ENCODE measurements at places on chromosomes 3 and 15.

GRCh38 chr3:35592589-35593295 is 46.6 kb upstream of the ARPP21 start:
- no peak for DNase-seq

GRCh38 chr3:149519912-149520311 is 45.4 kb downstream of the TM4SF4 start:
- no peak for DNase-seq

- DNase-seq, result no peak
Measured at GRCh38 chr3:5568451-5568850, 380.9 kb downstream of the EDEM1 start.

DNA sequence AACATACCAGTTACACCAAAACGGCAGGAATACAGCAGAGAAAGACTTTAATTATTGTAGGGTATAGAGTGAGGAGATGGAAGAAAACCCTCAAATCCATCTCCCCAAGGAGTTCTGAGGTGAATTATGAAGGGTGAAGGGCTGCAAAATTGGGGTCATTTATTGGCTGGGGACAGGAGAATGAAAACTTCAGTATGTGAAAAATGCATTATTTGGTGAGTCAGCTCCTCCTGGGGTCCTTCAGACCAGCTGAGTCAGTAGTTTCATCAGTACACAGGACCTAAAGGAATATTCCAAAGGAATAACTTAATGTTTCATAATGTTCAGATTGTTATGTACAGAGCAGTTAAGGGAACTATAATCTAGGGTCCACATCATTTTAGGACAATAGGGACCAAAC is 566.0 kb downstream of the GBE1 start:
- DNase-seq, result no peak

- no peak for DNase-seq
Measured at GRCh38 chr3:51945031-51945840, 3.1 kb downstream of the PARP3 start.

- no peak for DNase-seq
Measured at GRCh38 chr15:66815318-66815717, 113.3 kb downstream of the SMAD6 start.

- no peak for DNase-seq
Measured at GRCh38 chr3:72580246-72580756, 267.9 kb downstream of the SHQ1 start.

DNA sequence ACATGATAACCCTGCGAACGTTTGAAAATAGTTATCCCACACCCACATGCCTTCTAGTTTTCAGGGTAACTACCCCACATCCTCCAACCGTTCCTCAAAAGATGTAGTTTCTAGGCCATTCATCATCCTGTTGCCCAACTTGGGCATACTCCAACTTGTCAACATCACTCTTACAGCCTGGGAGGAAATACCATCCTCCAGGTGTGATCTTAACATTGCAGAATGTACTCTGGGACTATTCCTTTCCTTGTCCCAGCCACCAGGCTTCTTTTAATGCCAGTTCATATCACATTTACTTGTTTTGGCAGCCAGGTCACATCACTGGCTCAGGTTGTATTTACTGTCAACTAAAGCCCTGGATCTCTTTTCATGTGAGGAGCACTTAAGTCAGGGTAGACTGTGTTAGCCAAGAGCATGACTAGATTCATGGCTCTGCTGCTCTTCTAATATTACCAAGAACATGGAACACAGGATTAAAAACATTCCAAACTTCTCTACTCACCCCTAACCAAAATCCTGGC is 4.0 kb upstream of the DENND6A start:
- DNase-seq, result no peak

DNA sequence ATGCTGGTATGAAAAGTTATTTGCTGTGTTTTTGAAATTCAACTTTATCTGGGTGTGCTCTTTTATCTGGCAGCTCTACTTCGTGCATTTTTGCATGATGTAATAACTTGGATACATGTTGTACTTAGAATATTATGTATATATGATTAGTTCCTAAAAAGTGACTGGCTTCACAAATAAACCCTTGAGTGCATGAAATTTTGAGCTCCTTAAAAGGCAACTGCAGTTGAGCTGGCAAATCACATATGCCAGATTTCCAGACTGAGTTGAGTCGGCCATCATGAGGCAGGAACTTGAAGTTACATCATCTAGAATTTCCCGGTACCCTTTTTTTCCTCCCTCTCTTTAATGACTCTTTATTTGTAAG is 162.5 kb downstream of the FNDC3B start:
- DNase-seq, result no peak

DNA sequence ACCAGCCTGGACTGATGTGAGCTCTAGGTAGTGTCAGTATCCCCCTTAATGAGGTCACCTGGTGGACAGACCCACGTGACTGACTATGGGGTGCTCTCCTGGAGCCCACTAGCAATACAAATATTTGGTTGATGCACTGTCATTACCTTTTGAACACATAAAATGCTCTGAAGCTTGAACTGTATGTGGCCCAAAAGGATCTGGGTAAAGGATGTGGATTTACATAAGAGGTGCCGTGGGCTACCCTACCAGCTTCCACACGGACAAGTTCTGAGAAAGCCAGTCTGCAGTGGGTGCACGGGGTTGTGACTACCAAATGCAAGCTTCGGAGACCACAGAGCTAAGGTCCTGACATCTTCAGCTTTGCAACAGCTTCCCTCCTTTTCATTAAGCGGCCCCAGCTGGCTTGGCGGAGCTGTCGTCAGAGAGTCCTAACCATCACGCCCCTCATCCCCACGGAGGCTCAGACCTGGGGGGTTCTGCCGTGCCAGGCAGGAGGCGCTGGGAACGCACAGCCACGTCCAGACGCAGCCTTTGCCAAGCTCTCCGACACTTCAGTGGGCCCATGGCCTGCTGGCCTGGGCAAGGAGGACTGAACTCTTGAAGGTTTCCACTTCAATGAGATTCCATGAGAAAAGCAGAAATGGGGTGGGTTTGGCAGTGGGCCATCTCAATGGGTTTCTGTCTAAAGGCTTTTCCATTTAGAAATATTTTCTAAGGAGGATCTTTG is 228.3 kb downstream of the ADAMTS17 start:
- no peak for DNase-seq

- peak; percentile 40 for DNase-seq
Measured at GRCh38 chr3:45688194-45688881, 858 bp upstream of the SACM1L start.

- no peak for DNase-seq
Measured at GRCh38 chr3:138569090-138569489, 25.0 kb downstream of the CEP70 start.

GRCh38 chr15:31367021-31367729 is 40.5 kb downstream of the KLF13 start:
- DNase-seq, result no peak

GRCh38 chr3:72907131-72907711 is 19.4 kb downstream of the GXYLT2 start:
- DNase-seq, result no peak

DNA sequence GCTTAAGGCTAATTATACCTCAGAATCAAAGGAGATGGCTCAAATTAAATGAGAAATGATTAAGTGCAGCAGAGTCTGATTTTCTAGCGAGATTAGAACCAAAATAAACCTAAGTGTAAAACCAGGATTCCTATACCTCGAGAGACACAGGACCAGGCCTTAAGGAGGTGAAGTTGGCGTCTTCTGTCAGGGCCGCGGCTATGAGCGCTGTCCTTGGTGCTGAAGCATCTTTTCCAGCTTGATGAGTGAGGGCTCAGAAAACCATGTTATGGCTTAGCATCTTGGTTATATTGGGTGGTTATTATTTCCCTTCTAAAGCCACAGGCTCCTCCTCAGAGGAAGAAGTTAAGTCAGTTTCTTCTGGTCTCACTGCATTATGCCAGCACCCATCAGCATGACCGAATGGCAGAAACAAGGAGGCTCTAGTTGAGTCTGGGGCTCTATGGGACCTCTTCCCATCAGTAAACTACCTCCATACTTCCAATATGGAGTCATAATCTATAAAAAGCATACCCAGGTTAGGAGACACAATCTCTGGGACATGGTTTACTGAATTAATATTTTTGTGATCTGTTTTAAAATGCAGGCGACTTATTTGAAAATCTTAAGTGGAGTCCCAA is 120.1 kb upstream of the NMNAT3 start:
- peak; percentile 22 for DNase-seq

GRCh38 chr3:172749230-172749965 is 1.1 kb upstream of the ECT2 start:
- no peak for DNase-seq

DNA sequence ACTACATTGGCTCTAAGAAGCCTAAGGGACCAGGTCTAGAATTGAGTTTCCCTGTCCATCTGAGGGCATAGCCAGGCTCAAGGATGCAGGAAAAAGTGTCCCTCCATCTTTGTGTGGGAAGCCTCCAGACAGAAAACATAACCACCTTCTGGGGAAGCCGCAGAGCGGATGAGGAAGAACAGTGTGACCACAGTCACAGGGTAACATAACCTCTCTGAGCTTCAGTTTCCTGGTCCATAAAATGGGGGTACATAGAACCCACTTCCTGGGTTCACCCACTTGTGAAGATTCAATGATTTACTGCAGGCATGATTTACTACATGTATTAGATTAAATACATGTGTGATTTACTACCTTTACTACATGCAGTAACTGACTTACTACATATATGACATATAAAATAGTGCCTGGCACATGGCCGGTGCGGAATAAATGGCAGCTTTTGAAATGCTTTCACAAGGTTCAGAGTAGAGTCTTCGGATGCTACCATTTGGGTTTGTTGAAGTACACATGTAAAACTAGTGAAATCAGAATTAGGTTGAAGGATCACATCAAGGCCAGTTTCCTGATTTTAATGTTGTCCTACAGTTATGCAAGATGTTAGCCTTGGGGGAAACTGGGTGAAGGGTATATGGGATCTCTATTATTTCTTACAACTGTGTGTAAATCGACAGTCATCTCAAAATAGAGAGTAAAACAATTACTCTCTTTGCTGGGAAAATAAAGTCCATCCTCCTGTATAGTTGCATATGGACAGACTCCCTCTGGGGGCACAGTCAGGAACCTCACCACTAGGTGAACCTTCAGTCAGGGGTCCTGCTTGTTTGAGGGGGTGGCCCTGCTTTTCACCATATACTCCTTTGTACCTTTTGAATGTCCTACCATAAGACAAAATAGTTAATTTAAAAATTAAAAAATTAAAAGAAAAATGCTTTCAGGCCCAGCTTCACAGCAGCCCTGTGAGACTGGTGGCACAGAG is 86.0 kb downstream of the SEMA5B start:
- peak; percentile 39 for DNase-seq

- no peak for DNase-seq
Measured at GRCh38 chr15:88250826-88251225, 5.7 kb downstream of the NTRK3 start.

GRCh38 chr15:45499426-45499825 is 23.1 kb downstream of the SLC30A4 start:
- DNase-seq, result no peak

GRCh38 chr3:159233734-159234133 is 431.9 kb downstream of the MFSD1 start:
- DNase-seq, result no peak

DNA sequence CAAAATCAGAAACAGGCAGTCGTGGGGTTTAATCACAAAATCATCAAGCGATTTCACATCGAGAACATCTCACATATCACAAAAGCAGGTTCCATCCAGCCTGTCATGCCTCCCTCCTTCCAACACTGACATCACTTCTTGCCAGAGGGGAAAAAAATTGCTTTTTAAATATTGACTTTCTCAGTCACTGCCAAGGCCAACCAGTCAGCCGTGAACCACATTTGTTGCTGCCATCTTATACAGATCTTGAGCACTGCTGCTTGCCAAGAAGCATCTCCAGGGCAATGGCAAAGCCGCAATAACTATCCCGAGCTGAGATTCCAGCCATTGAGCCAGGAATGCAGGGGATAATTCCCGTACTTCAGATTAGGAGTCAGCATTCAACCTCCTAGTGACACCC is 174.6 kb downstream of the ANXA2 start:
- no peak for DNase-seq

- no peak for DNase-seq
Measured at GRCh38 chr3:169575381-169575780, 88.1 kb downstream of the MECOM start.

GRCh38 chr3:134320749-134321148 is 53.5 kb downstream of the AMOTL2 start:
- no peak for DNase-seq

GRCh38 chr3:64488939-64489338 is 198.9 kb downstream of the ADAMTS9 start:
- no peak for DNase-seq

DNA sequence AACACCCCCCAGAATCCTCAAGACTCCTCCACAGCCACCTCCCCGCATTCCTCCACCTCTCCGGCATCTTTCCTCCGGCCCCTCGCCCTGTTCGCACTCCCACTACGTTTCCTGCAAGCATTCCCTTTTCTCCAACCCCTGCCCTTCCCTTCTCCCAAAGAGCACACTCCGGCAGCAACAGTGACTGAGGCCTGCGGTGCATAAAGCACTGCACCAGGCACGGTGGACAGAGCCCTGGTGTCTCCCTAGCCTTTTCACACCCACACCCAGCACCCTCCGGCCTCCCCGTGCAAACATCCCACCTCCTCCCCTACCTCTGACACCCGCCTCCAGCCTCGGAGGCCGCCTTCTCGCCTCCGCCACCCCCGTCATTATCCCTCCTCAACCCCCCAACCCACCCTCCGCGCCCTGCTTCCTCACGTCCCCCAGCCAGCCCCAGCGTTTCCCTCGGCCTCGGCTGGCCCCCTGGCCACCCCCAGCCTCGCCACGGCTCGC is 577 bp downstream of the ZNF148 start:
- peak; percentile 36 for DNase-seq

DNA sequence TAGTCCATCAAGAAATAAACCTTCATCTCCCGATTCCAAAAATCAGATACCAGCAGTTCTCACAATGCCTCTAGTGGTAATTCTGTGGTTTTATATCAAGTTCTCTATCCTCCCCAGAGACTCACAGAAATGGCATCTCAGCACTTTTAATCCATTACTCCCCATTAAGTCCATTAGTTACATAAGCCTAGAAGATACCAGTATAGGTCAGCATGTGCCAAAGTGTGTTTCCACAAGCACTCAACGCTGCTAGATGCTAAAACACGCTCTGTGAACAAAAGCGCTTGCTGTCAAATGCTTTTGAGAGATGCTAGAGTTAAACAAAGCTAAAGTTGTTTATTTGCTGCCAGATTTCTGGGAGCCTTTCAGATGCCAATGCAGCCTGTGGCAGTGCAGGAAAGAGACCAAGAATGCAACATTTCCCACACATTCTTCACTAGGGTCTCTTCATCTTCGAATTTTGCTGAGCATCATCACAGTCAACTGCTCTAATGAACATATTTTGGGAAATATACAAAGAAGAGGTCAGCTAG is 918.8 kb upstream of the CFAP20DC start:
- DNase-seq, result no peak

DNA sequence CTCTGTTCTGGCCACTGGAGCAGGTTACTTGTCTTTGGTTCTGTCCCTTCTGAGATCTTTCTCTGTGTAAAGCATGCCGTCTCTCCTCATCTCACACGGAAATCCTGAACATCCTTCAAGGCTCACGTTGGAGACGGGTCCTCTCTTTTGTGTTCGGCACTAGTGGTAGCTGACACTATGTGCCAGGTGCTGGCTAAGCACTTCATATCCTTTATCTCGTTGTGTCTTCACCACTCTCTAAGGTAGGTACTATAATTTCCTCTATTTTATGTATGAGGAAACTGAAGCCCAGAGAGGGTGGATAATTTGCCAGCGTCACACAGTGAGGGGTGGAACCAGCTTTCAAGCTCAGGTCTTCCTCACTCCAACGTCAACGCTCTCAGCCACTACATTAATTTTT is 1.2 kb downstream of the IFT122 start:
- DNase-seq, result peak; percentile 23

Data from activated CD4-positive, alpha-beta memory T cell treated with anti-CD3 and anti-CD28 coated beads, Interleukin-2, amount 10 ng/mL, durations not matched to agents 7 days and 5 days (primary cell).